ENCODE measurements at places on chromosomes 6 and 20.

DNA sequence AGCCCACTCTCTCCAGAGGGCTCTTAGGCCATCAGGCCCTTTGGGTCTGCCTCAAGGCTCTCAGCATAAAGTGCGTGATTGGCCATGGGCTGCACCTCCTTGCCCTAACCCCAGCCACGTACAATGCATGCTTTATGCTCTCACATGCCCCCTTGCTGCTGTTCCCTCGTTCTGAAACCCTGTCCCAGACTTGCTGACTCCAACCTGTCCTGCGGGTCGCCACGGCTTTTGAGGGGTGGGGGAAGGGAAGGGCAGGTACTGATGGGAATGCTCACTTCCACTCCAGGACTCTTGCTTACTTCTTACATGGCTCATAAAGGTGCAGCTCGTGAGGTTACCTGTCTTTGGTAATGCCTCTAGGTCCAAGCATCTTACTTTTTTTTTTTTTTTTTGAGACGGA is 6.0 kb downstream of the ARMC12 start:
- no peak for DNase-seq

DNA sequence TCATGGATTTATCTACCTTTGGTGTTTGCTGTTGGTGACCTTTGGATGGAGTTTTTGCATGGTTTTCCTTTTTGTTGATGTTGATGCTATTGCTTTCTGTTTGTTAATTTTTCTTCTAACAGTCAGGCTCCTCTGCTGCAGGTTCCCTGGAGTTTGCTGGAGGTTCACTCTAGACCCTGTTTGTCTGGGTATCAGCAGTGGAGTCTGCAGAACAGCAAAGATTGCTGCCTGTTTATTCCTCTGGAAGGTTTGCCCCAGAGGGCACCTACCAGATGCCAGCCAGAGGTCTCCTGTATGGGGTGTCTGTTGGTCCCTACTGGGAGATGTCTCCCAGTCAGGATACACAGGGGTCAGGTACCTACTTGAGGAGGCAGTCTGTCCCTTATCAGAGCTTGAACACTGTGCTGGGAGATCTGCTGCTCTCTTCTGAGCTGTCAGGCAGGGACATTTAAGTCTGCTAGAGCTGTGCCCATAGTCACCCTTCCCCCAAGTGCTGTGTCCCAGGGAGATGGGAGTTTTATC is 9.2 kb upstream of the ZNF337 start:
- DNase-seq, result no peak

- DNase-seq, result no peak
These were observed 29.9 kb downstream of the LRRC1 start for GRCh38 chr6:53824714-53825113.

- DNase-seq, result no peak
These were observed 136.4 kb upstream of the JARID2 start for GRCh38 chr6:15109338-15110090.

GRCh38 chr6:138526822-138527235 is 27.5 kb upstream of the NHSL1 start:
- DNase-seq, result no peak

Data from left renal cortex interstitium (tissue), 4 donors.